Foreskin keratinocyte (primary cell): ENCODE measurements at places on chromosomes 13 and 19.

DNA sequence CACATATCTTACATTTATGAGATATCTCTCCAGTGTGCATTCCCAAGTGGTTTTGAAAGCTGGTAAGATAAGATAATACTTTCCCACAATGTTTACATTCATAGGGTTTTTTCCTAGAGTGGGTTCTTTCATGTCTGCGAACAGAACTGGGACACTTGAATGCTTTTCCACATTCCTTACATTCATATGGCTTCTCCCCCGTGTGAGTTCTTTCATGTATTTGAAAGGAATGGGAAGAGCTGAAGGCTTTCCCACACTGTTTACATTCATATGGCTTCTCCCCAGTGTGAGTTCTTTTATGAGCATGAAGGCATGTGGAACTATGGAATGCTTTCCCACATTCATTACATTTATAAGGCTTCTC, 19.7 kb downstream of the ZNF433 start:
- no peak for DNase-seq

DNA sequence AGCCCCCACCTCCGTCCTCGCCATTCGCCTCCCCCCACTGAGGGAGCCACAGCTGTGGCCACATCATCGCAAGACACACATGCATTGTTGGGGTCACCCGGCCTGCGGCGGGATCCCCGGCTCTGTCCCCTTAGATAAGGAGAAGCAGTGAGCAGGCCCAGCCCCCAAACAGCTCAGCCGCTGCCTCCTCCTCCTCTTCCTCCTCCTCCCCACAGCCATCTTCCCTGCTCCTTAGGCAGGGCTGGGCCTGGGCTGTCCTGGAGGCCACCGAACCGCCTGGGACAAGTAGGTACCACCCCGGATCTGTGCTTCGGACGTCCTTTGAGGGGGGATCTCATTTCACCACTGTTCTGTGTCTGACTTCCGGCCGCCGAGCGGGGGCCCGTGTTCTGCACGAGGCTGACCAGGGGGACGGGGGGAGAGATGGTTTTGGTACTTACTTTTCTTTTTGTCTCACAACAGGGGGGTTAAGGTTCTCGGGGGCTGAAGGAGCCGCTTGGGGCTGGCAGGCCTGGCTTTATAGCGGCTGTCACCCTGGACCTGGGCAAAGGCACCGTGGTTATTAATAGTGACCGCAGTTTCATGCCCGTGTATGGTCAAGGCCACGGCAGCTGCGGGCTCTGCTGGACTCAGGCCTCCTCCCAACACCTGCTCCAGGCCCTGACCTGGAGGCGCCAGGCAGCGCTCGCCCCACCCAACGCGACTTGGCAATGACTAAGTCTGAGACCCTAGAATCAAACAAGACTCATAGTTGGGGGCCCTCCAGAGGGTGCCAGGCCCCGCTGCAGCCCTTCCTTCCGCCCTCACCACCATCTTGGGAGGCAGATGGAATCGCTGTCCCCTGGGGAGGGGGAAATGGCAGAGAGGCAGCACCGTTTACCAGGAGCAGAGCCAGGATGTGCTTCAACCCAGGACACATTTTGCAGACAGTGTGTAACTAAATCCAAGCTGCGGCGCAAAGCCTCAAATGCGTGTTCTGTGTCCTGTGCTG, 18.3 kb downstream of the NMRK2 start:
- DNase-seq: no peak

- no peak for DNase-seq
Measured at GRCh38 chr13:100436099-100436498, 152.5 kb downstream of the GGACT start.

- DNase-seq: peak; percentile 75
Measured at GRCh38 chr19:46975925-46976782, 43.5 kb upstream of the NPAS1 start.

GRCh38 chr13:31997641-31998040, 33.9 kb upstream of the FRY start:
- DNase-seq: no peak

GRCh38 chr19:50569938-50570540, 1.8 kb upstream of the LRRC4B start:
- DNase-seq: no peak

DNA sequence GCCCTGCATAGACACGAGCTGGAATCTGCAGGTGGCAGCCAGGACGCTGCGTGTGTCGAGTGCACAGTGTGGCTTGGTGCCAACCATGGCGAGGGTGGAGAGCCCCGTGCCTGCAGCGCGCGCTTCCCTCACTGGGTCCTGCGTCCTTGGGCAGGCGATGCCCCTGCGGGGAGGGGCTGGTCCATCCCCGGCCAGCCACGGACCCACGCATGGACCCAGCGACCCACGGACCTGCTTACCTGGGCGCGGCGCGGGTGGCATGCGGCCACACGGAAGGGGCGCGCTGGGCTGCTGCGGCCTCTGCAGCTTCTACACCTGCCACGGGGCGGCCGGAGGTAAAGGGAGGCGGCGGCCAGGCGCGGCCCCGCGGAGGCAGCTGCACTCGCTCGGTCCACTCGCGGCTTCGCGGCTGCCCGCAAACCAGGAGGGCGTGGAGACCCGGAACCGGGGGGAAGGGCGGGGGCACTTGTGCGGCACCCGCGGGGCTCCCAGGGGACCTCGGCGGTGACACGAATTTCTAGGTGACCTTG, 569 bp upstream of the MCF2L start:
- no peak for DNase-seq

- DNase-seq: no peak
Measured at GRCh38 chr13:27034678-27035111, 136.9 kb downstream of the USP12 start.

DNA sequence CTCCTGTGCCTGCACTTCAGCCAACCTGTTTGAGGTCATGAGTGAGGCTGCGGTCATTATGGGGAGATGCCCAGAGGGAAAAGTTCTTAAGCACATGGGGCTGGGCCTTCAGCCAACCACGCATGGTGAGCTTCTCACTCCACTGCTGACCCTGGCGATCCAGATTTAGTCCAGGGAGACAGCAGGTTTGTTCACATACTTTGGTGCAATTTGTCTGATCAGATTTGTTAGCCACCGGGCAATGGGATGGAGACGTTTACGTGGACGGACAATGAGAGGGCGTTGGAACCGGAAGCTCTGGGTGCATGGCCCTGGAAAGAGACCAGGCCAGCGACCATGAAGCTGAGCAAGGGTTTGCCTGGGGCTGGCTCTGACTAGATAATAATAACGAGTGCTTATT, 56.2 kb downstream of the RGCC start:
- no peak for DNase-seq

- DNase-seq: no peak
Measured at GRCh38 chr19:46733690-46734292, 12.1 kb upstream of the FKRP start.

GRCh38 chr19:39778763-39779162, at the start of gene LEUTX:
Gene LEUTX (plus strand): TSS chr19:39778854. CDS start chr19:39778921, 67 bp downstream.
- DNase-seq: no peak

DNA sequence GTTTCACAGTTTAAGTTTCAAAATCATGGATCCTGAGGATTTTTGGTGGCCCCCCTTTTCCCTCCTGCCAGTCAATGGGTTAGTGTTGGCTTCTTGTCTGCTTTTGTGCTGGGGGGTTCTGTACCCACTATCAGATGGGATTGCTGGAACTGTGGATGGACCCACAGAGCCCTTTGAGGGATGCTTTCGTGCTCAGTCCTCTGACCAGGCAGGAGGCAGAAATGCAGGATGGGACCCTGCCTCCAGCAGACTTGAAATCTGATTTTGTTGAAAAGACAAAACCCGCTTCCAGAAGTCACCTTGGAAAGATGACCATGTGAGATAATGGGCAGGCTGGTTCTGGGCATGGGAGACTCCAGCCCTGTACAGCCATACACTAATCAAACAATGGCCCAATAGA, 408.9 kb downstream of the ZNF536 start:
- DNase-seq: no peak

GRCh38 chr19:1648920-1649541, 3.4 kb downstream of the TCF3 start:
- no peak for DNase-seq

DNA sequence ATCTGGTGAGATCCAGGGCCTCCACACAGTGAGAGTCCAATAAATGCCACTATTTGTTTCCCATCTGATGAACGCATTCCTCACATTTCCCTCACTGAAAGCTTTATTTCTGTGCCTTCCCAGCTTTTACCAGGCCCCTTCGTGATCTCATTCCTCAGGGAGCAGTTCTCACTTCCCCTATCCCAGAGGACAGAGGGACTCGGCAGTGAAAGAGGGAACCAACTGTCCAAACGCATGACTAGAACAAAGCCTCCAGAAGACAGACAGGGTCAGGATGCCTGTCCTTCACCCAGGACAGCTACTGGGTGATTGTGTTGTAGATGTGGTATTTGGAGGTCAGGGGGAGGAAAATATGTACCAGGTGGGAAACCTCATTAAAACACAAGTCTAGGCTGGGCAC, 2.0 kb upstream of the ZBTB45 start:
- no peak for DNase-seq

DNA sequence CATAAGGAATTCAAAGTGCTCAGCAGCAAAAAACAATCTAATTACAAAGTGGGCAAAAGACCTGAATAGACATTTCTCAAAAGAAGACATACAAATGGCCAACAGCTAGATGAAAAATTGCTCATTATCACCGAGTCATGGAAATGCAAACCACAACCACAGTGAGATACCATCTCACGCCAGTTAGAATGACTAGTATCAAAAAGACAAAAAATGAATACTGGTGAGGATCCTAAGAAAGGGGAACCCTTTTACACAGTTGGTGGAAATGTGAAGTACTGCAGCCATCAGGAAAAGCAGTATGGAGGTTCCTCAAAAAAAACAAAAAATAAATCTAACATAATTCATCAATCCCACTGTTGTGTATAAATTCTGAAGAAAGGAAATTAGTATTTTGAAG, 1206.1 kb downstream of the EFNB2 start:
- no peak for DNase-seq

DNA sequence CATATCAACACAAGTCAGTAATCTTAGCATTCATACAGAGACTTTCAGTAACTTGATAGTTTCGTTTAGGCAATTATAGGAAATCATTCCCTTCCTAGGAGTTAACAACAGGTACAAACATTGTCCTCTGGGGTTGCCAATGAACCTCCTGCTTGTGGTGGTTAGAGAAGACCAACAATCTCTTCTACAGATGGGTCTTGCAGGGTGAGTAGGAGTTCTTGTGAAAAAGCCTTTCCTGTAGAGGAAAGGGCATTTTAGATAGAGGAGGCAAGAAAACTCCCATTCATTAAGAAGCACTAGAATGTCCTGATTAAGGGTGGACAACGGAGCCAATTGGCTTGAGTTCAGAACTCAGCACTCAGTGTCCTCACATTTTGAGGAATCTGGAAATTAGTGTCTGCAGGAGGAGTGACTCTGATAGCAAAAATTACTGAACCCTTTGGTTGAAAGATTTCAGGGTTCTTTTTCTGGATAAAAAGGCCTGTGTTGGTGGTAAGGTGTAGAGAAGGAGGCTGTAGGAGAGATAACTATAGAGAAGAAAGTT, 4.2 kb downstream of the WDFY2 start:
- no peak for DNase-seq

DNA sequence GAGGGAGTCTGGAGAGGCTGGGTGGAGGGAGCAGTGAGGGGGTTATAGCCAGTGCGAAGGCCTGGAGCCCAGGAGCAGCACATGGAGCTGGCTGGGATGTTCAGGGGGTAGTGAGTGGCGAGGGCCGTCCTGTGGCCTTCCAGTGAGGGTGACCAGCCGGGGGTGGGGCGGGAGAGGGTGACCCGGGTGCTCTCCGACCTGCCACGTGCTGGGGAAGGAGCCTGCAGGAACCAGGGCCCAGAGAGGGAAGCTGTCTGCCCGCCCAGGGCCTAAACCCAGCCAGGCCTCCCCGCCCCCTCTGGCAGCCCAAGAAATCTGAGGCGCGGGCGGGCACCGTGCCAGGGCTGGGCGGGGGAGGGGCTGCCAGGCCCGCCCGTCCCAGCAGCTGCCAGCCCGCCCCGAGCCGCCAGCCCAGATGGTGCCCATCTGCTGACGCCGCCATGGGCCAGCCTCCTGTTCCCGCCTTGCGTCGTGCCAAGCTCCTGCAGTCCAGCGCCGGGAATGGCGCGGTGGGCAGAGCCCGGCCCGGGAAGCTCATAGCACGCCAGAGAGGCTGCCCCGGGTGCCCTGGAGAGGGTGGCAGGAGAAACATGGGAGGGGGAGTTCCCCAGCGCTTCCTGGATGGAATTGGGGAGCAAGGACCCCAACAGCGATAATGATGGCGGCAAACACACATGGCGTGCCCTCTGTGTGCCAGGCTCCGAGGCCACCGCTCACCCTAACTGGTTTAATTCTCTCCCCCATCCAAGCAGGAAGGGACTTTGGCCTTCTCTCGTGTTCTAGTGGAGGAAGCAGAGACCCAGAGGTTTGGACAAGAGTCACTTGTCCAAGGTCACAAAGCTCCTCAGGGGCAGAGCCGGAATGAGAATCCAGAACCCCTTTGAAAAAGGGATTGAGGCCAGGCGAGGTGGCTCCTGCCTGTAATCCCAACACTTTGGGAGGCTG, 21.5 kb downstream of the NFIC start:
- peak; percentile 47 for DNase-seq

- DNase-seq: no peak
Measured at GRCh38 chr19:3162418-3163229, 15.9 kb upstream of the S1PR4 start.

GRCh38 chr13:94323764-94324758, 155.4 kb downstream of the DCT start:
- DNase-seq: no peak

- DNase-seq: no peak
Measured at GRCh38 chr13:33186861-33187291, 98.7 kb downstream of the STARD13 start.

GRCh38 chr13:23516190-23516589, 54.0 kb upstream of the TNFRSF19 start:
- no peak for DNase-seq

DNA sequence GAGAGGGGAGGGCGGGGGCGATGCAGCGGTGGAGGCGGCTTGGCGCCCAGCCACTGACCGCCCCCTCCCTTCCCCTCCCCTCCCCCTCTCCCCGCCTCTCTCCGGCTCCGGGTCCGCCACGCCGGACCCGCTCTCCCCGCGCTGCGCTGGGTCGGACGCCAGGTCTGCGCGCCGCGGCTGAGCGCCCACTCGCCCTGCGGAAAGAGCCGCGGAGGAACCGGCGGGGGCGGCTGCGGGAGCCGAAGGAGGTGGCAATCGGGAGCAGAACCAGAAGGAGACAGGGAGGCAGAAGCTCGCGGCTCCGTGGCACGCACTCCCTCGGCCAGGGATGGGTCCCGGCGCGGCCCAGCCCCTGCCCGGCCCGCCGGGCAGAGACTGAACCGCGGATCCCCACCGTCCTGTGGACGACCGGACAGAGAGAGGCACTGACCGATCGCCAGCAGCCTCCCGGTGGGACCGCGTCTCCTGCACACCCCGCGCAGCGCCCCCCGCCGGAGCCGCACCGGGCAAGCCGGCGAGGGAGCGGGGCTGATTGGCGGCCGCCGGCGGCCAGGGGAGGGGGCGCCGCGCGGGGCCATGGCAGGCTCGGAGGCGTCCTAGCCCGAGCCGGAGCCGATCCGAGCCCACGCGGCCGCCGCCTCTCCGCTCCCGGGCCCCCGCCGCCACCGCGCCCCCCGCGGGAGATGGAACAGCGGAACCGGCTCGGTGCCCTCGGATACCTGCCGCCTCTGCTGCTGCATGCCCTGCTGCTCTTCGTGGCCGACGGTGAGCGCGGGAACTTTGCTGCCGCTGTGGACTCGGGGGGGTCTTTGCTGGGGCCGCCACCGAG, at the start of gene VSTM2B:
Gene VSTM2B, plus strand, starts transcription at position 94 of the 829 bp plus-strand sequence. Its CDS starts 590 bp downstream, at position 684.
- no peak for DNase-seq

GRCh38 chr19:32296694-32297093, 48.7 kb upstream of the ZNF507 start:
- DNase-seq: no peak
